ENCODE measurements at places on chromosomes 1 and 21.

DNA sequence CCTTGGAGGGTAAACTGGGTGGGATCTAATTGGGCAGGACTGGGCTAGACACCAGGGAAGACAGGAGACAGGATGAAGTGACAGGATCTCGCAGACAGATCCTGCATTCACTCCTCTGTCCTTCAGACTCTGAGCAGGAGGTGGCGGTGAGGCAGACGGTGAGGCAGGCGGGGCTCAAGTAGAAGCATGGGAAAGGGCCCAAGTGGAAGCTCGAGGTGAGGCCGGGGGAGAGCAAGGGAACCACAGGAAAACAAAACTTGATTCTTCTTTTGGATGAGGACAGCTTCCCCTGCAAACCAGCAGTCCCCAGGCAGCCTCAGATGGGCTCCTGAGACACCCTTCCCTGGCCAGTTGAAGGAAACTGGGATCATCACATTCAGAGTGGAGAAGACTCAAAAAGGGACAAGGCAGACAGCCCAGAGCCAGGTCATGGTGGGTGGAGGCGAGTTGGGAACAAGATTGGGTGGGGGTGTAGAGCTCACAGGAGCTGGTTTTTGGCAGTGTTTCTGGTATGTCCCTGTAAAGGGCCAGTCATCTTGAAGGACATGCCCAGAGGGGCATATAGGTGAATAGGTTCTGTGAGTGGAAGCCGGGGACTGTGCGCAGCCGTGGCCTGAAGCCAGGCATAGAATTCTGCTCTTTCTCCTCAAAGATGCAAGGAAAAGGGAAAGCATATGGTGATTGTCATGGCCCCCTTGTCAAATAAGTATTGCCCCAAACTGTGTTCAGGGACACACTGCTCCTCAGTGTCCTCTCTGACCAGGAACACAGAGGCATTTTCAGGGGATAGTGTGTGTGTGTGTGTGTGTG, 18.0 kb downstream of the INKA2 start:
- no peak for DNase-seq

- no peak for DNase-seq
Measured at GRCh38 chr21:15309721-15310120, 244.9 kb upstream of the NRIP1 start.

GRCh38 chr1:54971317-54971791, 9.1 kb upstream of the TMEM61 start:
- DNase-seq: no peak

DNA sequence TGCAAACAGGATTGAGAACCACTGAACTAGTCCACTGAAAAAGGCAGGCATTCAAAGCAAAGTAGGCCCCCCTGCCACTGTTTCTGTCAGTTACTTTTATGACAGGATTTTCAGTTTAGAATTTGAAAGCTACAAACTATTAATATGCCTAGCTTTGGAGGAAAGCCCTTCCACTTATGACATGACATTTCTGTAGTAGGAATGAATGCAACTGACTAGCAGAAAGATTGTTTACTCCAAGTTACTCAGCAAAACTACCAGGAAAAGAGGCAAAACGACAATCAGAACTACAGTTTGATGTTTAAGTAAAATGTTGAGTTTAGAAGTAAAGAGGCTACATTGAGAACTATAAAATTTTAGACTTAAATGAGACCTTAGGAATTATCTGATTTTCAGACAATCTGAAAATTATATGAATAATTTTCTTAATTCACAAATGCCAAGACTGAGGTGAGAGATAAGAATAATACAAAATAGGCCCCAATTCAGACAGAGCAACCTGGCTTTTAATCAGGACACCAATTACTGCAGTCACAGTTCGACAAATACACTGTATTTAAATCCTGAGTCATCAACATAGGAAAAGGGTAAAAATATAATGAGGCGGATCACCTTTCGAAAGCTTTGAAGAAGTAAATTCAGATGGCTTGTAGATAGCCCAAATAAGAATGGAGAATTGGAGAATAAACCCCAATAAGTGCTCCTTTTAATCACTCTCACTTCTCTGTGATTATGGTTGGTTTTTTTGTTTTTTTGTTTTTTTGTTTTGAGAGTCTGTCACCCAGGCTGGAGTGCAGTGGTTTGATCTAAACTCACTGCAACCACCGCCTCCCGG, 2.2 kb downstream of the PRKAB2 start:
- no peak for DNase-seq

DNA sequence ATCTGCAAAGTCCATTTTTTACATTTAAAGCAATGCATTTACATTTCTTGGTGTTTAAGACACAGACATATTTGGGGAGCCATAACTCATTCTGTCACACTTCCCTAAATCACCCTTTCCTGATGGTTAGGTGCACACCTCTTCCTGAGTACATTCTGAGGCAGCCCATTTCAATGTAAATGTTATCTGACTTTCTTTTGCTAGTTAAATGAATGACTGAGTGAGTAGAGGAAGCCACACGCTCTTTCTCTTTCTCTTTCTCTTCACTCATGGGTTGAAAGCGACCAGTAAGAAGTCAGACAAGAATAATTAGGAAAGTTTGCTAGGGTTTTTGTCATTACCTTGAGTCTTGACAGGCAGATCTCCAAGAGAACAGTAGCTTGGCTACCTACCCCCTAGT, 143.1 kb downstream of the S1PR1 start:
- no peak for DNase-seq

DNA sequence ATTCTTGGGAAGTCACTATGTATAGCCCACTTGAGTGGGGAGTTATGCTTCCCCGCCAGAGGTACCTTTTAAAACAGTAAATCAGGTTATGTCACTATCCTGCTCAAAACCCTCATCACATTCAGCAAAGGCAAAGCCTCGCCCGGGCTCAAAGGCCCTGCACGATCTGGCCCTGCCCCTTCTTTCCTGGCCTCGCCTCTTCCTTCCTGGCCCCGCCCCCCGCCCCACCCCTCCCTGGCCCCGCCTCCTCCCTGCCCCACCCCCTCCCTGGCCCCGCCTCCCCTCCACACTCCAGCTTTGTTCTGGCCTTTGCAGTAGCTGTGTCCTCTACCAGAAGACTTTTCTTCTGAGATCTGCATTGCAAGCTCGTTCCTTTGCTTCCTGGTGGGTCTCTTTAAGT, 6.6 kb downstream of the LDLRAD2 start:
- DNase-seq: no peak

- DNase-seq: no peak
Measured at GRCh38 chr1:56287721-56288120, 291.6 kb downstream of the PLPP3 start.

Data from activated T-helper 1 cell treated with anti-CD3 and anti-CD28 coated beads, Interleukin-2, amount 50 U/mL, for 16 hours (primary cell).